ENCODE measurements at places on chromosomes 7 and 10. TPM values are rescaled to one million over a fixed set of nuclear protein-coding genes. Genes with fewer than 3 reads are reported as not detected.

The AQP1 gene
- 0.50 TPM for total RNA-seq

The ATP5F1C gene
- total RNA-seq, result 340 TPM

The PARG gene
- 20.0 TPM for total RNA-seq

The TRIL gene
- total RNA-seq, result not detected

The HOXA5 gene
- total RNA-seq, result 2.6 TPM

The TBXAS1 gene
- 0.71 TPM for total RNA-seq

The TUBB8 gene
- total RNA-seq, result not detected

The CFAP70 gene
- total RNA-seq, result 0.22 TPM

The CASP2 gene
- total RNA-seq, result 25.3 TPM

The PRSS2 gene
- total RNA-seq, result not detected

The CPA2 gene
- total RNA-seq, result not detected

The GIMAP2 gene
- total RNA-seq, result not detected

The CDK1 gene
- 44.5 TPM for total RNA-seq

The TASOR2 gene
- total RNA-seq, result 69.3 TPM

The NUP42 gene
- total RNA-seq, result 18.9 TPM

The ZNF92 gene
- 3.8 TPM for total RNA-seq

The HMX2 gene
- total RNA-seq, result not detected

The ATG9B gene
- 0.11 TPM for total RNA-seq

The MRPS33 gene
- 78.9 TPM for total RNA-seq

The LLCFC1 gene
- not detected for total RNA-seq

The TRPV5 gene
- total RNA-seq, result not detected

The RTKN2 gene
- total RNA-seq, result 5.2 TPM

The ECHDC3 gene
- total RNA-seq, result 1.4 TPM

The RARRES2 gene
- total RNA-seq, result not detected

The ZNF248 gene
- 5.4 TPM for total RNA-seq

The LRRC17 gene
- 34.6 TPM for total RNA-seq

The SLF2 gene
- total RNA-seq, result 23.2 TPM

The PRSS37 gene
- not detected for total RNA-seq

The C10orf62 gene
- not detected for total RNA-seq

The AMPH gene
- total RNA-seq, result 4.4 TPM
